Endothelial cell of umbilical vein (primary cell): ENCODE measurements at places on chromosomes 7 and 10. TPM values are rescaled to one million over a fixed set of nuclear protein-coding genes. Genes with fewer than 3 reads are reported as not detected.

The PNLIPRP3 gene
- total RNA-seq: not detected in 2 replicates

The MYOF gene
- 342 and 379 TPM in 2 replicates for total RNA-seq

The CALML3 gene
- total RNA-seq: not detected in 2 replicates

The ZP3 gene
- 0.32 and 4.0 TPM in 2 replicates for total RNA-seq

The RINT1 gene
- total RNA-seq: 23.4 and 24.8 TPM in 2 replicates

The CUEDC2 gene
- total RNA-seq: 61.5 and 62.6 TPM in 2 replicates

The OR2A14 gene
- not detected in 2 replicates for total RNA-seq

The NUB1 gene
- total RNA-seq: 41.4 and 46.2 TPM in 2 replicates

The ANKRD2 gene
- total RNA-seq: 1.6 and 2.3 TPM in 2 replicates

DNA sequence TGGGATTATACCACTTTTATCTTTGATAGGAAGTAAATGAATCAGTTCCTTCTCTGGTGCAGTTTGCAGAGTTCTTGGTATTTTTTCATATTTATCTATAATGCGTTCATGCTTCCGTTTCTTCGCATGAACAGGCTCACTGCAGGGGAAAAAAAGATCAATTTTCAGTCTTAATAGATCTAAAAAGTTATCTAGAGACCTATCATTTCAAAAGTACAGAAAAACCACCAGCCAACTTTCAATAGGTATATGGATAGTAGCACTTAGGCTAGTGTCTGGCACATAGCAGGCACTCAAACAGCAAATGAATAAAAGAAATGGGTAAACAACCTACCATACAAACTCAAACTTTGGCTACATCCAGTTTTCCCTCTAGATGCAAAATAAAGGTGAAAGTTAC lies 5.5 kb downstream of the NOC3L start:
- no peak overlapping the region for H3K4me3 ChIP-seq
- peaks cover 8% of the 10 kb centered on the region for H3K36me3 ChIP-seq
- H3K27me3 ChIP-seq: no peaks in the 10 kb centered on the region
- H3K4me1 ChIP-seq: peaks cover 11% of the 10 kb centered on the region
- H3K27ac ChIP-seq: no peak overlapping the region

DNA sequence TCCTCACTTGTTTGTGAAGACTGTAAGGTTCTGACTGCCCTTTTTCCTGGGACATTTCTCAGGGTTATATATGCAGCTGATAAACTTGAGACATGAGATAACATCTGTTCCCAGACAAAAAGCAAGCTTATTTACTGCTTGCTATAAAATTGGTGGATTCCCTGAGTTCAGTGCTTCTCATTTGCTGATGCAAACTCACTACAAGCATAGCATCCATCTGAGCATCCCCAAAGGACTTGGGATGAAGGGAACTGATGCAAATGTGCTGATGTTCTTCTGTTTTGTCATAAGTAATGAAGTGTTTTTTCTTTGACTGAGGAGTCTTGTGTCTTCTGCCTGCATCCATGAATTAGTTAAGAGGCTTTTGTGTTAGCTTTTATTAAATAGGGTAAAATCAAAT lies 183.2 kb downstream of the ADK start:
- no peak overlapping the region for H3K27ac ChIP-seq
- H3K4me3 ChIP-seq: no peak overlapping the region
- no peaks in the 10 kb centered on the region for H3K36me3 ChIP-seq
- H3K27me3 ChIP-seq: no peaks in the 10 kb centered on the region

- H3K36me3 ChIP-seq: no peaks in the 10 kb centered on the region
- H3K27me3 ChIP-seq: peaks cover 4% of the 10 kb centered on the region
- no peaks in the 10 kb centered on the region for H3K4me1 ChIP-seq
- H3K27ac ChIP-seq: no peak overlapping the region
- no peak overlapping the region for H3K4me3 ChIP-seq
Measured at GRCh38 chr10:91787258-91787657, 11.0 kb upstream of the TNKS2 start.

DNA sequence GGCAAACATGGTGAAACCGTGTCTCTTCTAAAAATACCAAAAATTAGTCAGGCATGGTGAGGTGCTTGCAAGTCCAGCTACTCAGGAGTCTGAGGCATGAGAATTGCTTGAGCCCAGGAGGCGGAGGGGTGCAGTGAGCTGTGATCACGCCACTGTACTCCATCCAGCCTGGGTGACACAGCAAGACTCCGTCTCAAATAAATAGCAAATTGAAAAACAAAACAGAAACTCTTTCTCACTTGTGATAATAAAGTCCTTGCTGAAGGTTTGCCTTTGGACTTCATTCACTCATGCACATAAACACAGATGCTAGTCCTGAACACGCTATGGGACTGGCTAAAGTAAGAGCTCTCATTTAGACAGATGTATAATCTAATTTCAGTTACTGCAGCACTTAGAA lies 37.6 kb downstream of the ANK3 start:
- H3K27me3 ChIP-seq: no peaks in the 10 kb centered on the region
- no peak for DNase-seq
- H3K4me1 ChIP-seq: no peaks in the 10 kb centered on the region
- H3K27ac ChIP-seq: no peak overlapping the region
- no peak overlapping the region for H3K4me3 ChIP-seq
- H3K36me3 ChIP-seq: no peaks in the 10 kb centered on the region

- H3K27ac ChIP-seq: peak overlapping the region; percentile 40
- H3K27me3 ChIP-seq: no peaks in the 10 kb centered on the region
- no peaks in the 10 kb centered on the region for H3K36me3 ChIP-seq
- peaks cover 20% of the 10 kb centered on the region for H3K4me1 ChIP-seq
- DNase-seq: peak; percentile 81
- H3K4me3 ChIP-seq: no peak overlapping the region
Measured at GRCh38 chr7:78279032-78279431, 480.5 kb downstream of the PHTF2 start.

DNA sequence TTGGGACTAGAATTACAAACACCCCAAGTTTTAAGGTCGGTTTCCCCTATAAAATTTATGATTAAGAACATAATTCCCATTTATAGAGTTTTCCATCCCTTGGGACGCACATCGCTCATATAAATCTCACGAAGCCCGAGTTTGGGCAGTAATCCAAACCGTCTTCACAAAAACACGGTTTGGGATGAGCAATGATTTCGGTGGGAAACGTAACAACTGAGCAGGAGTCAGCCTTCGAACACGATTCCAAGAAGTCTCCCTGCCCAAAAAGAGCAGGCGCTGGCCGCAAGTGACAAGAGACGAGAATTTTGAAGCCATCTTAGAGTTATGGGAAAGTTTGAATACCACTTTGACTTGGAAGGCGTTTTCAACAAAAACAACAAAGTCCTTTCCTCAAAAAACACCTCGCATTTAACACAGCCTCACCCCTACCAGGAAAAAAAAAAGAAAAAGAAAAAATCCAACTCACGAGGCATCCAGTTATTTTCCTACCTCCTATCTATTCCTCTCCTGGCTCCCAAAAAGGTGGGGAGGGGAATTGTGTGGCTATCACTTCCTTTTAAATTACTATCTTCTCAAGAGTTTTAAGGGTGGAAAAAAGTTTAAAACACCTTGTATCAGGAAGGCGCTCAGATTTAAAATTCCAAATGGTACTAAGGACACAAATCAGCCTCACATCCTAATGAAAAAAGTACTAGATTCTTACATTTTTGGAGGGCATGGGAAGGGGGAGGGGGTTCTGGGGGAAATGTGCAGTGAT lies 1.6 kb downstream of the SEPHS1 start:
- DNase-seq: peak; percentile 65
- H3K27ac ChIP-seq: peak overlapping the region; percentile 65
- peaks cover 18% of the 10 kb centered on the region for H3K27me3 ChIP-seq
- H3K4me1 ChIP-seq: peaks cover 24% of the 10 kb centered on the region

- no peak overlapping the region for H3K27ac ChIP-seq
- no peaks in the 10 kb centered on the region for H3K27me3 ChIP-seq
- no peaks in the 10 kb centered on the region for H3K36me3 ChIP-seq
- H3K4me1 ChIP-seq: peaks cover 38% of the 10 kb centered on the region
Measured at GRCh38 chr10:16947069-16947468, 129.8 kb upstream of the RSU1 start.

DNA sequence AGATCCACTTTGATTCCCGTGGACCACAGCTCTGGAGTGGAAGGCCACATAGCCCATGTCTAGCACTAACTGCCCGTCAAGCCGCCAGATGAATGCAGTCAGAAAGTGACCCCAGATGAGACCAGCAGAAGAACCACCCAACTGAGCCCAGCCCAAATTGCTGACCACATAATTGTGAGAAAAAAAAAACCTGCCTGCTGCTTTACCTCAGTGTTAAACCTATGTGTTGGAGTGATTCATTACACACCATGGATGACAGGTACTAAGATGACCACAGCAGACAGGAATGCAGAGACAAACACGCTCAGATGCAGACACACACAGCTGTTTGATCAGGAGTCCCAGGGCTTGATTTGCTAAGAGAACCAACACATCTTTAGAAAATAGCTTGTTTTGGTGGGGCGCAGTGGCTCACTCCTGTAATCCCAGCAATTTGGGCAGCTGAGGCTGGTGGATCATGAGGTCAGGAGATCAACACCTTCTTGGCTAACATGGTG lies 168.1 kb upstream of the PPP2R2D start:
- no peaks in the 10 kb centered on the region for H3K4me1 ChIP-seq
- H3K4me3 ChIP-seq: no peak overlapping the region
- H3K27me3 ChIP-seq: no peaks in the 10 kb centered on the region
- no peaks in the 10 kb centered on the region for H3K36me3 ChIP-seq
- H3K27ac ChIP-seq: no peak overlapping the region

DNA sequence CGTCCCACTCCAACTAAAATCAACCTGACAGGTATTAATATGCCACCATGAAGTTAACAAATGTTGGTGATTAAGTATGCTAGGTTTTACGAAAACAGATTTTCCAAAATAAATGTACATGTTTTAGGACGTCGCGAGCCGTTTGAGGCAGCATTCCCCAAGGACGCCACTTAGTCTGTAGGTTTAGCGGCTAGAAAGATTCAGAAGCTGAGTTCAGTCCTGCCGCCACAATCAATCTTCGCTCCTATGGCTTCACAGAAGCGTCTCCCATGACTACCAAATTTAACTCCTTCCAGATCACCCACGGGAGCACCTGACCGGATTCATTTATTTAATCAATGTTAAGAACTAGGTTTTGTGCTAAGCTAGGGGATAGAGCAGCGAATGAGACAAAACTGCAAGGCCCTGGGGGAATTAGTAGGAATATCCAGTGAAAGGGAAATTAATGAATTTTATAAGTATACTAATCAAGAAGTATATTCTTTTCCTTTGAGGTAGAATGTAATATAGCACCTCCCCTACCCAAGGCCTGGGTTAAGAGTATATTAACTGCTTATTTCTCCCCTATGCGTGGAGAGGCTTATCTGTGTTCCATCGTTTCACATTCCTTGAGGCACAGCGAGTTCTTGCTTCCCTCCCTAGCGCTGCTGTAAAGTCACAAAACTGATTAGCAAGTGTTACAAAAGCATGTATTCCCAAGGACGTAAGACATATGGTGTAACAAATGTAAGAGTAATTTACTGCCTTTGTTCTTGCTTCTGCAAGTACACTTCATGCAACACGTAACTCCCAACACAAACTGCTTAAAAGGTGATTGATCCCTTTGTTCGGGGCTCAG lies 994 bp upstream of the CYP51A1 start:
- no peak for DNase-seq
- peaks cover 18% of the 10 kb centered on the region for H3K4me1 ChIP-seq
- peak overlapping the region; percentile 95 for H3K27ac ChIP-seq
- H3K27me3 ChIP-seq: no peaks in the 10 kb centered on the region

- no peaks in the 10 kb centered on the region for H3K4me1 ChIP-seq
- no peak overlapping the region for H3K4me3 ChIP-seq
- no peak for DNase-seq
- H3K27ac ChIP-seq: no peak overlapping the region
- H3K27me3 ChIP-seq: no peaks in the 10 kb centered on the region
Measured at GRCh38 chr7:117772421-117772820, 100.8 kb downstream of the CTTNBP2 start.

- no peaks in the 10 kb centered on the region for H3K36me3 ChIP-seq
- no peak overlapping the region for H3K4me3 ChIP-seq
- DNase-seq: no peak
- no peaks in the 10 kb centered on the region for H3K27me3 ChIP-seq
Measured at GRCh38 chr7:30353532-30353931, 69.1 kb downstream of the ZNRF2 start.

- H3K36me3 ChIP-seq: no peaks in the 10 kb centered on the region
- DNase-seq: no peak
- H3K27ac ChIP-seq: no peak overlapping the region
- H3K4me1 ChIP-seq: peaks cover 6% of the 10 kb centered on the region
Measured at GRCh38 chr7:36677769-36678437, 46.4 kb downstream of the AOAH start.

GRCh38 chr7:135763261-135763660 lies 14.6 kb upstream of the FAM180A start:
- no peaks in the 10 kb centered on the region for H3K36me3 ChIP-seq
- peaks cover 24% of the 10 kb centered on the region for H3K4me1 ChIP-seq
- no peak overlapping the region for H3K27ac ChIP-seq
- H3K27me3 ChIP-seq: no peaks in the 10 kb centered on the region
- H3K4me3 ChIP-seq: no peak overlapping the region

DNA sequence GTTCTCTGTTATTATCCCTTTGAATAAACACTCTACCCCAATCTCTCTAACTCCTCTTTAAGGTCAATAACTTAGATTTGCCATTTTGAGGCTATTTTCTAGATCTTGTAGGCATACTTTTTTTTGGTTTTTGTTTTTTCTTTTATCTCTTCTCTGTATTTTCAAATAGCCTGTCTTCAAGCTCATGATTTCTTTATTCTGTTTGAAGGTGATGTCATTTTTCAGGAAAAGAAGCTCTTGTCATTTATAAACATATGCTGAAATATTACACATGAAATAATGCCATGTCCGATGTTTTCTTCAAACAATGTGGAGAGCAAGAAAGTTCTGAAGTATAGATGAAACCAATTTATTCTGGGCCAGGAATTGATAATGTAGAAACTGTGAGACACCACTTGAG lies 57.5 kb upstream of the CABCOCO1 start:
- H3K27me3 ChIP-seq: no peaks in the 10 kb centered on the region

DNA sequence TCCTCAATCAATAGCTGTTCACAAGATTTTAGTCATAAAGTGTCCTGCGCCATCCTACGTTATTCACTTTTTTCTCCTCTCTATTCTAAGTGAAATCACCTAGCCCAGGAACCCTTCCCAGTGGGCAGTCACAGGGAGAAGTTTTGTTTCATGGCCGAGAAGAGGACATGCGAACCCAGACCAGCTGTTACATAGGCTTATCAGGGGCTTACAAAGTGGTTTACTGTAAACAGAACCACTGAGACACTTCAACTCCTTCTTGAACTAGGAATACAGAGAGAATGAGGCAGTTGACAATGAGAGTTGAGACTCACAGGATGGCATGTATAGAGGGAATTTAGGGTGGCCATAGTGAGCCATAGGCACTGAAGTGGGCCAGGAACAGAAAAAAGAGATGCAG lies 246.9 kb upstream of the GLI3 start:
- no peak overlapping the region for H3K4me3 ChIP-seq
- H3K27me3 ChIP-seq: no peaks in the 10 kb centered on the region
- H3K4me1 ChIP-seq: no peaks in the 10 kb centered on the region
- no peak overlapping the region for H3K27ac ChIP-seq
- no peak for DNase-seq

GRCh38 chr10:6674291-6674690 lies 94.2 kb upstream of the PRKCQ start:
- no peaks in the 10 kb centered on the region for H3K27me3 ChIP-seq
- no peak overlapping the region for H3K4me3 ChIP-seq
- DNase-seq: peak; percentile 10
- H3K4me1 ChIP-seq: peaks cover 11% of the 10 kb centered on the region
- no peak overlapping the region for H3K27ac ChIP-seq
- no peaks in the 10 kb centered on the region for H3K36me3 ChIP-seq
